Fibroblast of skin of back (primary cell): ENCODE measurements at places on chromosomes 6 and 20.

DNA sequence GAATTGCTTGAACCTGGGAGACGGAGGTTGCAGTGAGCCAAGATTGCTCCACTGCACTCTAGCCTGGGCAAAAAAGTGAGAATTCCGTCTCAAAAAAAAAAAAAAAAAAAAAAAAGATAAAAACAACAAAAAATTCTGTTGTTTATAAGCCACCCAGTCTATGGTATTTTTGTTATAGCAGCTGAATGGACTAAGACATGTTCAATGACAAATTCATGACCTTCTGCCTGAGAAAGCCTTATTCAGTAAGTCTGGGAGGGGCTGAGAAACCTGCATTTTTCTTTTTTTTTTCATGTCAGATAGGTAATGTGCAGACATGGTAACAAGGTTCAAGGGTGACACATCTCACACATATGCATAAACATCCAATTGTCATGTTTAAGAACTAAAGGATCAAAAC lies 40.4 kb upstream of the TRAF3IP2 start:
- DNase-seq = no peak

DNA sequence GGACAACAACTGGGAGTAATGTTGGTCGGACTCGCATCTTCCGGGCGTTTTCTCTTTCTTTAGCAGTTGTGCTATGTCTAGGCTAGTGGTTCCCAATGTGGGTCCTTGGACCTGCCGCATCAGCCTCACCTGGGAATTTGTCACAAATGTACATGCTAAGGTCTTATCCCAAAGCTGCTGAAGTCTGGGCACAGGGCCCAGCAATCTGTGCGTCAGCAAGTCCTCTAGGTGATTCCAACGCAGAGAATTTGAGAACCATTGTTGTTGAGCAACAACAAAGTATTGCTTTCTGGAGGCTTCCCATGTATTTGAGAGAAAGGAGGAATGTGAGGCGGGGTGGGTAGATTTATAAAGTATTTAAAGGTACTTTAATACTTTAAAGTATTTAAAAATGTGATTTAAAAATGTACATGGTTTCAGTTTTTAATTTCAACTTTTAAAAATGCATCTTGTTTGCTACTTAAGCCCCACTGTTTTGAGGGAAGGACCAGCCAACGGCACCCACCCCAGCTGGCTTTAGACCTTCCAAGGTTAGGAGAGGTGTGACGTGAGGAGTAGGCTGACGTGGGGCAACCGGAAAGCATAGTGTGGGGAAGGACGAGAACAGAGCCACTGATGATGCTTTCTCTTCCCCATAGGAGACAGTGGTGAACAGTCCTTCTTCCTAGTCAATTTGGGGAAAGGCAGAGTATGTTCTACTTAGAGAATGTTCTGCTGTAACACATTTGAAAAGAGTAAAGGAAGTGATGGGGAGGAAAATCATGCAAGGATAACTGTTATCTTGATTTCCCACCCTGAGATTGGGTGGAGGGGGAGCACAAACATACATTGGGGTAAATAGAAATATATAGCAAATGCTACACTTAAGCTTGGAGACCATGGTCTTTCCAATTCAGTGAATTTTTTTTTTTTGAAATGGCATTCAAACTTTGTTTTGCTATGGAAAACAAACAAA lies 4.3 kb downstream of the UST start:
- DNase-seq = no peak

DNA sequence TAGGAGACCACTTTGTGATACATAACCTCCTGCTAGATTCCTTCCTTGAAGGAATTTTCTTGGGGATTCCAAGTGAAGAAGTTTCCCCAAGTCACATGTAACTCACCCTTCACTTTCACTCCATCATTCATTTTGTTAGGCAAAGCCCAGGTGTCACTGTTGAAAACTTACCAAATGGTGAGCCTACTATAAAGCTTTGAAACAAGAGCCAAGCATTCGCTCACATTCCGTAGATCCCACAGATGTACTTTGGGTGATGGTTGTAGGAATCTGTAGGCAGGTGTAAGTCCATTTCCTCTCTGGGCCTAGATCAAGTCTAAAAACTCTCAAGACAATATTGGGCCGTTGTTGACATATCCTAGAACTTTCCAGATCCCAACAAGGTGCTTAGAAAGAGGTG lies 74.1 kb downstream of the PRDM1 start:
- DNase-seq = no peak

- no peak for DNase-seq
Observed at GRCh38 chr6:12929678-12930077, 213.1 kb downstream of the PHACTR1 start.

DNA sequence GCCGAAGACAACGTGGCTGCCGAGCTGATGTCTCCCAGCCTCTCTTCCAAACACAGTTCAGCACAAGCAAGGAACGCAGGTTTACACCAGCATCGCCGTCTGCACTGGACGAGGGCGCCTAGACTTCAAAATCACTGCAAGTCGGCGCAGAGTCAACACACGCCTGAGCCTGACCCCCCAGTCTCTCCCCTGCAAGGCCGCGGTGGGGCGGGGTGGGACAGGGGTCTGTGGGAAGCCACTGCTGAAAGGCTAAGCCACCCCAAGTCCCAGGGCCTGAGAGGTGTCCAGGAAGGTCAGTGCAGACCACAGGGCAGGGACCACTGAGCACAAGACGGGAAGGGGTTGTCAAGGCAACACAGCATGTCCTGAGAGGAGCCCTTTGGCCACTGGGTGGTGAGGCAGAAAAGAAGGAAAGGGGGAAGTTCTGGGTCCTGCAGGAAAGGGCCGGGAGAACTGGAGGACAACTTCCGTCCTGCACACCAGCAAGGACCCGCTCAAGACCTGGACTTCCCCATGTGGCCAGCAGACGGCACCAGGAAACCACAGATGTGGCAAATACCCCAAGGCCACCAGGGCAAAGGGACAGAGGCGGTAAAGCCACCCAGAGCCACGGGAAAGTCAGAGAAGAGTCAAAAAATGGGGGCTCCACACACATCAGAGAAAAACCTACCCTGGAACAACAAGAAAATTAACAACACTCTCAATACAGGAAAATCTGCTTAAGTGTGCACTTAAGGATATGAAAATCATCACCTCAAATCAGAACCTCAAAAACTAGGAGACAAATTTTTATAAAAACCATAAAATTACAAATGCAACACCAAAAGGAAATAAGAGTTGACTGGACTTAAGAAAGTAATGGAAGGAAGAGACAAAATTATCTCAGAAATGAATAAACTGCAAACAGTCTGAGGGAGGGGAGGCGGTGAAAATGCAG lies 84.8 kb downstream of the TAF4 start:
- DNase-seq = peak; percentile 27

DNA sequence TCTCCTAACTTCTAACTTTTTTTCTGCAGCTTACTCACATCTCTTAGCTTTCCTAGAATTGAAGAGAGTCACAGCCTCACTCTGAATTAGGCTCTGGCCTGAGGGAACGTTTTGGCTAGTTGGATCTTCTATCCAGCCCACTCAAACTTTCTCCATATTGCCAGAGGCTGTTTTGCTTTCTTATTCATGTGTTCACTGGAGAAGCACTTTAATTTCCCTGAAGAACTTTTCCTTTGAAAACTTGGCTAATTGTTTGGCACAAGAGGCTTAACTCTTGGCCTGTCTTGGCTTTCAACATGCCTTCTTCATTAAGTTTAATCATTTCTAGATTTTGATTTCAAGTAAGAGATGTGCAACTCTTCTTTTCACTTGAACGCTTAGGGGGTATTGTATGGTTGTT lies 138.2 kb upstream of the PLCB4 start:
- no peak for DNase-seq

GRCh38 chr20:42492290-42492689 lies 697.4 kb downstream of the PTPRT start:
- no peak for DNase-seq

- DNase-seq = peak; percentile 34
Observed at GRCh38 chr6:17490724-17491123, 97.3 kb downstream of the CAP2 start.

GRCh38 chr6:75114806-75115205 lies 91.0 kb downstream of the COL12A1 start:
- no peak for DNase-seq

- peak; percentile 21 for DNase-seq
Observed at GRCh38 chr6:52389626-52390360, 27.8 kb downstream of the PAQR8 start.

DNA sequence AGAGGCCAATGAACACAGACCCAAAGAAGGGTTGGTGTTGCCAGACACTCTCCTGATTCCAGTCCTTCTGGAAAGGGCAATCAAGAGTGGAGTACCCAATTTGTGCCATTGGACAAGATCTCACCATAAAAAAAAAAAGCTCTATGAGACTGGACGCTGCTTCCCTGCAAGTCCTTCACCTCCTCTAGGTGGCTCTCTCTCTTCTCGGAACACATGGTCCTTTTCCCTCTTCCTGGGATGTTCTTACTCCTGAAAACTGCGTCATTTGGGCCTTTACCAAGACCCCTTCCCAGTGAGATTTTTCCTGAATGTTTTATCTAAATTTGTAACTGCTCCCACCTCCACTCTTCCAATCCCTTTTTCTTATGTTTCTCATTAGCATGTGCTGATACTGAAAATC lies 280.8 kb downstream of the FOXA2 start:
- no peak for DNase-seq

DNA sequence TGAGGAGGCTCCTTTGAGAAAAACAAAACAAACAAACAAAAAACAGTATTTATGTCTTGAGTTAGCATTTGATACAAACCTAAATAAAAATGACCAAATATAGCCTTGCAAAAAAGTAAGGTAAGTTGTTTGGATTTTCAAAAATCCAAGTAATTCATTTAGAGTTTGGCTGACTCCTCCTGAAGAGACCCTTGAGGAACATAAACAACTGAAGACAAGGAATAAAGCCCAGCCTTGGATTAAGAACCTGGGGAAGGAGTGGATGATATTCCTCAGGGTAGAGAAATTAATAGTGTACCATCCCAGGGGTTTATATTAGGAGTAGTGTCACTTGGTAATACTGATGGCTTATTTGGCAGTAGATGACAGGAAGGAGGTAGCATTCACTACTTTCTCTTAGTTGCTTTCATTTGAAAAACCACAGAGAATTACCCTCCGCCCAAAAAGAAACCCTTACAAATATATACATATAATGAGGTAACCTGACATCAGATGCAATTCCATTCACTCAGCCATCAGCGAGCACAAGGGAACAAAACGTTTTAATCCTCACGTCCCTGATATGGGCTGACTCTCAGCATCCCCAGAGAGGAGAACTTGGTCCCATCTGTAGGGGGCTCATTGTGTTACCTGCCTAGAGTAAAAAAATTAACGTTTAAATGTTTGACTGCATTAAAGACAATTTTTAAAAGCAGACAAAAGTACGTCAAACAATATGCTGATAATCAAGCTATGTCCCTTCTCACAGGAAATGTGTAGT lies 57.0 kb downstream of the SOBP start:
- DNase-seq = no peak

GRCh38 chr20:20370094-20370575 lies 2.2 kb downstream of the INSM1 start:
- DNase-seq = no peak

DNA sequence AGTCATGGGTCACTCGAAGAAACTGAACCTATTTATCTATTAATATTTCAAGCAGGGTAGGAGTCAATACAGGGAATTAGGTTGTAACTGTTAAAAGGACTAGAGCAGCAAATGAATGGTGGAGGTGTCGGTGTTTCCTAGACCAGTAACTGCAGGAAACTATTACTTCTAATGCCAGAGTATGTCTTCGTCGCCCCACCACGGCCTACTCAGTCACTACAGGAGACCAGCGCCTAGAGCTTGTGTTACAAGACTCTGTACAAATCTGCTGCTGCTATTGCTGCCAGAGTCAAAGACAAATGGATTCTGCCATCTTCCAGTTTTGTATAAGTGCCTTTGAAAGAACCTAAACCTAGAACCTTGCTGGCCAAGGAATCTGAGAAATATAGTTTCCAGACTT lies 343.9 kb downstream of the SOX4 start:
- DNase-seq = no peak

- peak; percentile 7 for DNase-seq
Observed at GRCh38 chr6:150266963-150267685, 101.7 kb upstream of the IYD start.

DNA sequence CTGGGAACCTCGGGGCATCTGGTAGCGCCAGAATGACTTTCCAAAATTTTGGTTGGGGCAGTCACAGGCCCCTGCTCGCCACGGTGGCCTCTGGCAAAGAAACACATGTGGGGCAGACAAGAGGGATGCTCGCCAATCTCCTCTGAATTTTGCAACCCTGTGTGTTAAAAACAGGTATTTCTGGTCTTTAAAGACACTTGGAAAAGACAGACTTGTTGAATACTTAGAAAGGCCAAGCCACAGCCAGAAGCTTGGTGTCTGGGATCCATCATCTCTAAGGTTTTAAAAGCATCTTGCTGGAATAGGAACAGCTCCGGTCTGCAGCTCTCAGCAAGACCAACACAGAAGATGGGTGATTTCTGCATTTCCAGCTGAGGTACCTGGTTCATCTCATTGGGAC lies 31.2 kb downstream of the HLA-E start:
- no peak for DNase-seq

DNA sequence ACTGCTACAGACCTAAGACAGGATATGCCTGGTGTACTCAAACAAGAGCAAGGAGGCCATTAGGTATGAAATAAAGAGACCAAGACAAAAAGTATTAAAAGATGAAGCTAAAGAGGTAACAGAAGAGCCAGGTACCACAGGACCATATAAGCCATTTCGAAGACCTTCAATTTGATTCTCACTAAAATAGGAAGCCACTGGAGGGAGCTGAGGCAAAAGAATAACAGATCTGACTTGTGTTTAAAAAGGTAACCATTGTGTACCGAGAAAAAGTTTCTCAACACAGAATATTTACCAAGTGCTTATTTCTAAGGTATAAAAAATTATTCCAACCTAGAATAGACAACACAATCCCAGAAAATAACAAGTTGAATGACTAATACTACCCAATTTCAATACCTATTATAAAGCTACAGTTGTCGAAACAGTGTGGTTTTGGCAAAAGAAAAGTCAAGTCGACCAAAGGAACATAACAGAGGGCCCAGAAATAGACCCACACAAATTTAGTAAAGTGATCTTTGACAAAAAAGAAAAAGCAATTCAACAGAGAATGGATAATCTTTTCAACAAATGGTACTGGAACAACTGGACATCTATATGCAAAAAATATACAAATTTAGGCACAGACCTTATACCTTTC lies 125.3 kb upstream of the DST start:
- no peak for DNase-seq

- DNase-seq = peak; percentile 10
Observed at GRCh38 chr6:100456141-100456907, 8.4 kb downstream of the SIM1 start.

GRCh38 chr20:62238569-62239277 lies 402 bp downstream of the OSBPL2 start:
- DNase-seq = no peak

DNA sequence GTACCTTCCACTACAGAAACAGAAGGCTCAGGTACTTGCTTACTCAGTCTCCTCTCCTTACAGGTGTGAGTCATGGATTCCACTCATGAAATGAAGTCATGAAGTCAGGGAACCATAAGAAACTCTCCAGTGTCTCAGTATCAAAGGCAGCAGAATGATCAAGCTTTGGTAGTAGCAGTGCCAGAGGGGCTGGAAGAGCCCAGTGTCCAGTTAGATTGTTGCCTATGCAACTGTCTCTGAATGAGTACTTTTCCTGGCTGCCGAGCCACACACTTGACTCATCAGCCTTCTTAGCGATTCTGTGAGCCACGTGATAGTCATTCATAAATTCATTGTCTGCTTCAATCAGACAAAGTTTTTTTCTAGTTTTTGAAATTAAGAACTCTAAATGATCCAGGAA lies 52.2 kb upstream of the DTNBP1 start:
- no peak for DNase-seq
